Stimulated activated CD8-positive, alpha-beta memory T cell treated with anti-CD3 and anti-CD28 coated beads, Interleukin-2, amount 100 ng/mL, for 1 hour (primary cell): ENCODE measurements at places on chromosomes 1 and 21.

DNA sequence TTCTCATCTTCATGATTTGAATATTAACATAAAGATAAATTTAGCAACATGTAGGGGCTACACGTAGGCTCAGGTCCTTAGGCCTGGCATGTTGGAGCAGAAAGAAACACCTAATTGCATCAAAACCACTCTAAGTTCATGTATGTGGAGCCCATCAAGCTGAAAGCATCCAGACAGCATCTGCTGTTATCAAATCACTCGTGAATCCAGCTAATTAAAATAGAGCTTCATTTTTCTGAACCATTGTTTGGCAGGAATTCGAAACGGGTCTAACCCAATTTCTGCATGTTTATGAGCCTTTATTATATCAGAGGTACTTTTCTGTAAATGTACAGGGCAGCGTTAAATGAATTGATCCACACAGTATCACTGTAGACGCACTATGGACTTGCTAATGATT, 45.7 kb downstream of the PEX14 start:
- DNase-seq = no peak

GRCh38 chr21:32917362-32918135, 108.2 kb upstream of the OLIG2 start:
- DNase-seq = no peak

GRCh38 chr1:231695439-231696255, 69.1 kb downstream of the DISC1 start:
- no peak for DNase-seq

GRCh38 chr1:64523413-64524337, 53.7 kb downstream of the CACHD1 start:
- no peak for DNase-seq

DNA sequence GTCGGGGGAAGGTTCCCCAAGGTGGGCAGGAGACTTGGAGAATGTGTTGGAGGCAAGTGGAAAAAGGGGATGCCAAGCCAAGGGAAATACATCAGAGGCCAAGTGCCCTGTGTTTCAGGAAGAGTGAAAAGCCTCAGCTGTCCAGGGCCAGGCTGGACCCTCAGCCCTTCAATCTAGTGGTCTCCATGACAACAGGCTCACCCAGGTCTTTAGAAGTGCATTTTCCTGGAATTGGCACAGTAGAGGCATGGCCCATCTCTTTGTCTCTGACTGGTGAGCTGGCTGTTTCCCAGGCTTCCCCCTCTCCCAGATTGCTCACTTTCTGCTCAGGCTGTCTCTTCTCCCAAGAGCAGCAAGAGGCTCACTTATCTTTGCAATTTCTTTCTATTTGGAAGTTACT, 10.4 kb upstream of the RHBG start:
- DNase-seq = no peak

DNA sequence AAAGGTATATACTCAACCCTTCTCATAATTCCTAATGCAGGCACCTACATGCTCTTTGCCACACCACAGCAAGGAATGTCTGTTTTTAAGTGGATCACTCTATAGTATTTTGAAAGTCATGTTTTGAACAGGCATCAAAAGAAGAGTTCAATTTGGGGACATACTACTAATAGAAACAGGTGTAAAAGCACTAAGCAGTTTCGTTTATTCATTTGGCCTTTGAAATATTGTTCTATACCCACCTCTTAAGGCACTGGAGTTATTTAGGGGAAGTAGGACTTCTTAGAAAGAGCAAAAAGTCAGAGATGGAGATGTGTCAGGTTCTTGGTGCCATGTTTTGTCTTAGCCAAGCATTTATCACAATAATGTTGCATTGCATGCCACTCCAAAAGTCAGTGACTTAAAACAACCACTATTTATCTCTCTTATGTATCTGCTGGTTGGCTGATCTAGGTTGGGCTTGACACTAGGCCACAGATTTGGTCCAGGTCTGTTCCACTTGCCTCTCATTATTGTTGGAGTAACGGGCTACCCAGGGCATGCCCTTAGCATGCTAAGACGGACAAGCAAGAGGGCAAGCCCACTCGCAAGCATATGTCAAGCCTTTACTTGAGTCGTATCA, 107.5 kb downstream of the RGL1 start:
- DNase-seq = no peak

DNA sequence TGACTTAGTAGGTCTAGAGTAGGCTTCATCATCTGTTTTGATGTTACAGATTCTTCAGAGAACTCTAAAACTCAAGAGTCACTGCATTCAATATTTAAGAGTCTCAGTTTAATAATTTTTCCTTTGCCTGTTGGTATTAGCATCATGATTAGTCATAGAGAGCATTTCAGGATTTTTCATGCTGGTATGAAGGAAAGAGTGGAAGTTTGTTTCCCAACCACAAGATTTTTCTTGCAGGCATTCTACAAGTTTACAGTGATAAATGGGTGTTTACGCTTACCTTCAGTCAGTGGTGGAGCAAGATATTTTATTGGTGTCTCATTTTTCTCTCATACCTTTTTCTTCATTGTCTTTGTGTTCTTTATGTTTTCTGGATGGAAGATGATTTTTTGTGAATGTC, 58.4 kb upstream of the MYOCOS start:
- no peak for DNase-seq

GRCh38 chr1:59985911-59986515, 59.4 kb upstream of the CYP2J2 start:
- no peak for DNase-seq

DNA sequence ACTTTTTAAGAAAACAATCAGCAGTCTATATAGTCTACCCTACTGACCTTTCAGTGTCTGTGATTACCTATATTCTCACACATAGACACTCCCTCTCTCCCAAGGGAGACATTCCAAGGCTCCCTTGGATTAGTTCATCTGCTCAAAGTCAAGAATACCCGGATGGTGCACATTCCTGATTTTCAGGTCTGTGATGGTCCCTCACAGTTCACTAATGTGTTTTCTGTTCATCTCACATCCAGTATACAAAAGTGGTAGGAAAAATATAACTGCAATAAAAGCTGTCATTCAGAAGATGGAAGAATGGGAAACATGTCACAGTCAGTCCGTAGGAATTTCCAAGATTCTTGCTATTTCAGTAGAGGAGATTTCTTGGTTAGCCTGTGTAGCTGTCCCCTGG, 224.1 kb upstream of the CACYBP start:
- no peak for DNase-seq

DNA sequence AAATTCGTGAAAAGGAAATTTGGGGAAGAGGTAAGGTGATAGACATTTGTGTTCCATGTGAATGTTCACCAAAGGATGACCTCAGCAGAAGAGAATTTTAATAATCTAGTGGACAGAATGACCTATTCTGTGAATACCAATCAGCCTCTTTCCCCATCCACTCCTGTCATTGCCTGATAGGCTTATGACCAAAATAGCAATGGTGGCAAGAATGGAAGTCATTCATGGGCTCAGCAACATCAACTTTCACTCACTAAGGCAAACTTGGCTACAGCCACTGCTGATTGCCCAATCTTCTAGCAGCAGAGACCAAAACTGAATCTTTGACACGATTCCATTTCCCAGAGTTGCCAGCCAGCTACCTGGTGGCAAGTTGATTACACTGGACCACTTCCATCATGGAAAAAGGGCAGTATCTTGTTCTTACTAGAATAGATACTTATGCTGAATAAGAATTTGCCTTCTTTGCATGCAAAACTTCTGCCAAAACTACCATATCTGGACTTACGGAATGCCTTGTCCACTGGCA, 348.7 kb upstream of the PBX1 start:
- DNase-seq = no peak

GRCh38 chr1:208240662-208241355, 3.4 kb downstream of the PLXNA2 start:
- no peak for DNase-seq

DNA sequence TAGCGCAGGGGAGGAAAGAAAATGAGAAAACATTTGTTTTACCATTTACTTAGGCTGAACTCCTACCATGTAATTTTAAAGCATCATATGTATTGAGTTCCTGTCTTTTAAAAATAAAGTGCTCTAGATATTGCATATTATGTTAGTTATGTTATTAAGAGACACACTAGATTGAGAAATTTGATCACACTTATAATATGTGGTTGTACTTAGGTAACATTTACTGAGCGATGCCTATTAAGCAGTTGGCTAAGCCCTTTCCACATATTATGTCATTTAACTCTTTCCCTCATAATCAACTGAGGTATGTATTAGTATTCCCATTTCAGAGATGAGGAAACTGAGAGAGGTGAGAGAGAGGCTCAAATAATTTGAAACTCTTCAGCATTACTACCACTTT, 4.5 kb upstream of the LRRC8D start:
- DNase-seq = no peak

DNA sequence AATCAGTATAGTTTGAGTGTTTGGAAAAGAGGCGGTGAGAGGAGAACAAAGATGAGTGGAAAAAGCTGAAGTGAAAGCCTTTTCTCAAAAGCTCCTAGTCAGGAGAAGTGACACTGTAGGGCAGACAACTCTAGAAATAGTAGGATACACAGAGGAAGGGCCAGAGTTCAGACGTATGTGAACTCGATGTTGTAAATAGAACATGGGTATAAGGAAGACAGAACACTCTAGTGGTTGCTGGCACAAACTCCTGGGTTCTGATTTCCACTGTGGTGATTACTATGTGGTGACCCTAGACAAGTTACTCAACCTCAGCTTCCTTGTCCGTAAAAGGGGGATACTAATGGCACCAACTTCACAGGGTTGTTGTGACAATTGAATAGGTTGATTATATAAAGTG, 30.2 kb upstream of the MGST3 start:
- no peak for DNase-seq

DNA sequence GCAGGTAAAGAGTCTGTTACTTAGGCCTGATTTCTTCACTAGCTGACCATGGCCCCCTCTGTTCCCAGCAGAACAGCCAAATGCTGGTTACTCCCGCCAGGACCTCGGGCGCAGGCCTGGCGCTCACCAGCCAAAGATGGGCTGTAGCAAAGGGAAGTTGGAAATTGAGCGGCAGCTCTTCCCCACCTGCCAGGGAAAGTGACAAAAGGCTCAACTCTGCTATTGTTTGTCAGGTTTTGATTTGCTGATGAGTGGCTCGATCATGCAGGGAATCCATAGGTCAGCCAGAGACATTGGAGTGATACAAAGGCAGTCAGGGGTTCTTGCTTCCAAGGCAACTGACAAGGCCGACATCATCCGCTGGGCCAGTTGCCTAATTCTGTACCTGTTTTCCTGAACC, 120.1 kb downstream of the ASTN1 start:
- no peak for DNase-seq

GRCh38 chr1:113194846-113195830, 122.1 kb downstream of the LRIG2 start:
- no peak for DNase-seq

- no peak for DNase-seq
Observed at GRCh38 chr1:151809985-151810556, 4.9 kb upstream of the LINGO4 start.

GRCh38 chr1:8457760-8458381, 140.0 kb downstream of the SLC45A1 start:
- DNase-seq = no peak

DNA sequence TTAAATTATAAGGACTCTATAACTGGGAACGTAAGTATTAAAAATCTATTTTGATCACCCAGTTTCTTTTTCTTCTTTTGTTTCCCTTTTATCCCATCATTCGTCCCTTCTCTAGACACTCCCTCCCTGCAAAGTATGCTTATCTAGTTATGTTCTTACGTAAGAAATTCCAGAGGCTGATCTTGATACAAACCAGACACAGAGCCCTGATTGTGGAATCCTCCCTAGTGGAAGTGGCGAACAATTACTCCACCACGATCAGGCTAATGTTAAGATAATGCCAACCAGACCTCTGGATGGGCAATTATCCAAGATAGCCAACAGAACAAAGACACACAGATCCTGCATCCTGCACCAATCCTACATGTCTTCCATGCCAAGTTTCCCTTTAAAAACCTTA, 1557.4 kb downstream of the PLA2G4A start:
- DNase-seq = no peak

- DNase-seq = no peak
Observed at GRCh38 chr1:223016381-223016780, 126.7 kb downstream of the TLR5 start.

- DNase-seq = no peak
Observed at GRCh38 chr1:27438621-27439061, 46.2 kb downstream of the GPR3 start.

DNA sequence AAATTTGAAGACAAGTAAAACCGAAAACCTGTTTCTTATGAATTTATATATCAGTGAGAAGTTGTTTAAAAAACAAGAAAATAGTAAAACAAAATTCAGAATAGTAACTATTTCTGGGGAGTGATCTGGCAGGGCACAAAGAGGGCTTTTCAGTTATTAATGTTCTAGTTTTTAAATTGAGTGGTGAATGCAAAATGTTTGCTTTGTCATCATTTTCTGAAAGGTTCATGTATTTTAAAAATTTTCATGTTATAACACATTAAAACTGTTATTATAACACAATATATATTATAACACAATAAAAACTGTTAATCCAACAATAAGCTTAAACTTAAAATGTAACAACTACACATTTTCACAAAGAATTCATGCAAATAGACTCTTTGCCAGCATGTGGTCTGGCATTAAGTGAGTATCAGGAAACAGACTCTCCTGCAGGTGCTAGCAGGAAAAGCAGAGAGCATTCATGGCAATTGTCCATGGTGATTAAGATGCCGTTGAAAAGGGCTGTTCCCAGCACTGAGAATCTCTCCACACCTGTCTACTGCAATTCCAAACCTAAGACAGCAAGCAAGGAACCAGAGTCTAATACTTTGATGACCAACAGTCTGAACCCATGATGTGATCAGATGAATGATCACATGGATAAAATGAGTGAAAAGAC, 204.9 kb downstream of the TBX15 start:
- DNase-seq = no peak

GRCh38 chr1:8415526-8416278, 97.8 kb downstream of the SLC45A1 start:
- no peak for DNase-seq

- DNase-seq = no peak
Observed at GRCh38 chr1:20143318-20143717, 4.2 kb downstream of the PLA2G2F start.

- DNase-seq = no peak
Observed at GRCh38 chr1:182668521-182669054, 15.8 kb downstream of the RGS8 start.

DNA sequence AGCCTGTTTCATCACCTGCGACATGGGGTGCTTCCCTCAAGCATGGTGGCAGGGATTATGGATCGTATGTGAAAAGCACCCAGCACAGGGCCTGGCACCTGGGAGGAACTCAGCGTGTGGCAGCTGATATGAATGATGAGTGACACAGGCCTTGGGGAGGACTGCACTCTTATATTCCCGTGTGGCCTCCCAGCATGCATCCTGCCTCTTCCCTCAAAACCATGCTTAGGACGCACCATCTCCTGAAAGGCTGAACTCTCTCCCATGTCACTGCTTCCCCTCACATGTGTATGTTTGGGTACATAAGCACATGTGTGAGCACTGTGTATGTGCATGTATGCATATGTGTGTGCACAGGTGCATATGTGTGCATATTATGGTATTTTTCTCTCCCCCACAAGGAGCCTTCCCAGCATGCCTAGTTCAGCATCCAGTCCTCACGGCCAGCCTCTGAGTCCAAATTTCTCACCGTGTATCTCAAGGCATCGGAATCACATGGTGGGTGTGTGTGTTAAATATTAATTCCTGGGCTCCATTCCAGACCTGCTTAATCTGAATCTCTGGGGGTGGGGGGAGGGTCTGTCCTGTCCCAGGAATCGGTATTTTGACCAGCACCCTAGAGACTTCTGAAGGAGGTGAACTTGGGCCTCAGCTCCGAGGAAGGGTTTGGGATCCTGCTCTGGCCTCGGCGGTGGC, 12.8 kb downstream of the MYOM3 start:
- no peak for DNase-seq
